Activated CD4-positive, alpha-beta memory T cell treated with anti-CD3 and anti-CD28 coated beads, Interleukin-2, amount 10 ng/mL, durations not matched to agents 7 days and 5 days (primary cell): ENCODE measurements at places on chromosomes 1 and 21. TPM values are rescaled to one million over a fixed set of nuclear protein-coding genes. Genes with fewer than 3 reads are reported as not detected.

- DNase-seq: no peak
These were observed 165.2 kb downstream of the AK5 start for GRCh38 chr1:77446841-77447555.

GRCh38 chr1:89734442-89734841 lies 86.4 kb upstream of the LRRC8D start:
- DNase-seq: no peak

- DNase-seq: no peak
These were observed 5.4 kb downstream of the SLC6A9 start for GRCh38 chr1:44025816-44026215.

DNA sequence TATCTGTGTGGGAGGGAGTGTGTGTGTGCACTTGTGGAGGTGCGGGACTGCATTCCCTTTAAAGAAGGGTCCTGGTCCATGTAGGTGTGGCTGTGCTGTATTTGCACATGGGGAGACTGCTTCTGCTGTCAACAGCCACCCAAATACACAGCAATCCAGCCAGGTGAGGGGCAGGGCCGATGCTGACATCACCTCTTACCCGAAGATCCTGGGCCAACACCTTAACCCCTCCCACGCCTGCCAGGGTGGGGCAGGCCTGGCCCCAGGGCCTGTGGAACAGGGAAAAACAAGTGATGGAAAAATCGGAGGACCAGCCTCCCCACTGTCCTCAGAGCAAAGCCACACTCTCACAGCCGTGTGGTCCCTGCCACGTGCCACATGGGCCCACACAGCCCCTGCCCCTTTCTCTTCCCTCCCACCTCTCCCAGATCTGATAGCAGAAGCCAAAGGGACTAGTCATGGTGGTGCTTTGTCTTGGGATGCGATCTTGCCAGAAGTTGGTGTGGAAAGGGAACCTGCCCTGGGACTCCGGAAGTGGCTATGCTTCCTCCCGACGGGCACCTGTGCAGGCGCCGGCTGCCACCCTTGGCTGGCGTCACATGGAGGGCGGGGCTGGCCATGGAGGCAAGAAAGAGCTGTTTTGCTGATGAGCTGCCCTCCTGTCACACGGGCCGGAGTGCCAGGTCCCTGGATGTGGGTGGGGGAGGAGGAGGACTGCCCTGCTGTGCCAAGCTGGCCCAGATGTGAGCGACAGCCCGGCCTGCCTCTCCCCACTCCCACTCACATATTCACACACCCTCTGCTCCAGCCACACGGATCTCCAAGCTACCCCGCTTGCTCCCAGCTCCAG lies 7.8 kb upstream of the CASZ1 start:
- no peak for DNase-seq

DNA sequence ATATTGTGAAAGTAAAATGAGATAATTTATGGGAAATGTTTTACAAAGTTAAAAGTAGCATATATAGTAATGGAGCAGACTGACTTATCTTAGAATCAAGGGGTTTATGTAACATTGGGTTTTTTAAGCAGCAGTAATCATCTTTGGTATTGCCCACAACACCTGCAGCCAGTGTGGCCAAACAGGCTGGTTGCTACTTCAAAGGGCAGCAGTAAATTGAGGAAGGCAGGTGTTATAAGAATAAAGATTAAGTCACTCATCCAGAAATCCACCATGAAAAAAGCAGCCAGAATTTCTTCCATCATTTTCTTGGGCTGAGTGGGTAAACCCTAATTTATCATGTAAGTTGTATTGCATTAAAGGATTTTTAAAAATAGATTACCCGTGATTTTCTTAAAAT lies 16.7 kb downstream of the DYNLT5 start:
- DNase-seq: no peak

GRCh38 chr1:8925406-8925805 lies 20.3 kb upstream of the CA6 start:
- no peak for DNase-seq

DNA sequence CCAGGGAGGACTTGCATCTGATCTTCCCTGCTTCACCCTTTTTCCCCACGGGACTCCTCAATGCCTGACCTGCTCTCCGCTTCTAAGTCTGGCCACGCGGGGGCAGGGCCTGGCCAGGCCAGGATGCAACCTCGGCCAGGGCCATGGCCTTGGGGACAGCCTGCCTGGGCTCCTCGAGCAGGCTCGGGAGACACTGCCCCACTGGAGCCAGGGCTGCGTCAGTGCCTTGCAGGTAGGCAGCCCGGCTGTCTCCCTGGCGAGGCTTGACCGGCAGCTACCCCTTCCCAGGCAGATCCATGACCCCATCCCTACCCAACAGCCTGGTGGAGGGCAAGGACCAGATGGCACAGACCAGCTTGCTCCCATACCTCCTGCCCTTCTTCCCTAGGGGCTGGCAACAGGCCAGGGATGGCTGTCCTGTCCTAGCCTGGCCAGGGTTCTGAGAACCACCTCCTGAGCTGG lies 2.7 kb upstream of the PRDM16 start:
- DNase-seq: no peak

GRCh38 chr1:218408942-218409341 lies 63.8 kb downstream of the TGFB2 start:
- no peak for DNase-seq

DNA sequence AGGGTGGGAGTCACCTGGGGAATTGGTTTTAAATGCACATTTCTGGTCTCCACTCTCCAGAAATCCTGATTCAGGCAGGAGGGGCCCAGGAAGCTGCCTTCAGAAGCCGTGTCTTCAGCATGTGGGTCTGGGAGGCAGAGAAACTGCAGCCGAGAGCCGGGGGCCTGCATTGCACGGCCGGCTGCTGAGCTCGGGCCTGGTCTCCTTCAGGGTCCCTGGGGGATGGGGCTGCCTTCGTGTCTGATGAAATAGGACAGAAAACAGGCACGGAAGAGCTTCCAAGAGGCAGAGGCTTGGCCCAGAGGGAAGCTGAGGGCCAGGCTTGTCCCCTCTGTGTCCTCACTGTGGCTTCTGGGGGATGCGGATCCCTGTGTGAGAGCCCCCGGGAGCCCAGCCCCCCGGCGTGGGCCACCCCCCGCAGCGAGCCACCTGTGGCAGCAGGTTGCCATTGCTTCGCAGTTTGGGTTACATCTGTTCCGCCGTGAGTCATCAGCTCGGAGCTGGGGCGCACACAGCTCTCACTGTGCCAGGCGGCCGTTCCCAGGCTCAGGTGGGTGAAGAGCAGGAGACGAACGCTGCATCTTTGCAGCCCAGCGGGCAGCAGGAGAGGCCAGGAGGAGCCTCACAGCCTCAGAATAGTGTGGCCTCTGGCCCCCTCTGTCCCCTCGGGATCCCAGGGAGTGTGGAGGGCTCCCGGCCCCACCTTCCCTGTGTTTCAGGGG lies 72.4 kb downstream of the AJAP1 start:
- DNase-seq: no peak

DNA sequence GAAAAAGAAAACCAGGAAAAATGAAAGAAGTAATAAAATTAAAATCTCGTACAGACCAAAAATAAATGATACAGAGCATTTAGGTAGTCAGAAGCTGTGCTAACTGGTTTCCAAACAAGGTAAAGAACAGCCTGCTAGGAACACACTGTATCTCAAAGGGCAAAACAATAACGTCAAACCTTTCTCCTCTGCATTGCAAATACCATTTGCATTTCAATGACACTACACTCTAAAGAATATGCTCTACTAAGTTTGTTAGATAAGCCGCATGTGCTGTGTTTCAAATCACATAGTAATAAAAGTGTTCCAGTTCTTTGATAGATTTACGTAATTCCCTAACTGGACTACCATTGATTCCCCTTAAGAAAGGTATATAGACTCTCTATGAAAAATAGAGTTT lies 648.8 kb downstream of the PLA2G4A start:
- no peak for DNase-seq

DNA sequence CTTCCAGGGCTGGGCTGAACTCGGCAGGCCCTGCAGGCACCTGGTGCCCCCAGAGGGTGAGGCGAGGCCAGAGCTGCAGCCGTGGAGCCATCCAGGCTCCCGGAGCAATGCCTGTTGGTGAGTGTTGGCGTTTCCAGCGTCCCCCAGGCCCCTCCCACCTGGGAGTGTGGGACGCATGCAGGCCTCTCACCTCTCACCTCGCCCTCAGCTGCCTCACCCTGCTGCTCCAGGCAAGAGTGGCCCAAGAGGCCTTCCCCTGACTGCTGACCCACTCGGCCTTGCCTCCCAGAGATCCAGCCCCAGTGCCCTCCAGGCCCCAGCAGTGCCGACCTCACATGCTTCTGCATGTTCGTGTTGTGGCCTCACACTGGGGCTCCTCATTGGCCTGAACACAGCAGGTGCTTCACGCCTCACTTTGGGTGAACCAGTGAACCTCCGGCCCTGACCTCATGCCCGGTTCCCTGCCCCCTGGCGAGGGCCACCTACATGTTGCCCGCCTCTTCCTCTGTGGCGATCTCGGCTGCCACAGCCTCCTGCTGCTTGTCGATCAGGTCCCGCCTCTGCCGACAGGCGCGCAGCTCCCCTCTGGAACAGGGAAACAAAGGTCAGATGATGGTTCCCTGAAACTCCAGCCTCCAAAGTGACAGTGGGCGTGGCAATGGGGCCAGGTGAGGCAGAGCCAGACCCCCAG lies 17.0 kb downstream of the CFAP74 start:
- no peak for DNase-seq

GRCh38 chr1:71796006-71796405 lies 486.3 kb downstream of the NEGR1 start:
- DNase-seq: no peak

GRCh38 chr1:23551849-23552248 lies 7.5 kb downstream of the ID3 start:
- DNase-seq: no peak

DNA sequence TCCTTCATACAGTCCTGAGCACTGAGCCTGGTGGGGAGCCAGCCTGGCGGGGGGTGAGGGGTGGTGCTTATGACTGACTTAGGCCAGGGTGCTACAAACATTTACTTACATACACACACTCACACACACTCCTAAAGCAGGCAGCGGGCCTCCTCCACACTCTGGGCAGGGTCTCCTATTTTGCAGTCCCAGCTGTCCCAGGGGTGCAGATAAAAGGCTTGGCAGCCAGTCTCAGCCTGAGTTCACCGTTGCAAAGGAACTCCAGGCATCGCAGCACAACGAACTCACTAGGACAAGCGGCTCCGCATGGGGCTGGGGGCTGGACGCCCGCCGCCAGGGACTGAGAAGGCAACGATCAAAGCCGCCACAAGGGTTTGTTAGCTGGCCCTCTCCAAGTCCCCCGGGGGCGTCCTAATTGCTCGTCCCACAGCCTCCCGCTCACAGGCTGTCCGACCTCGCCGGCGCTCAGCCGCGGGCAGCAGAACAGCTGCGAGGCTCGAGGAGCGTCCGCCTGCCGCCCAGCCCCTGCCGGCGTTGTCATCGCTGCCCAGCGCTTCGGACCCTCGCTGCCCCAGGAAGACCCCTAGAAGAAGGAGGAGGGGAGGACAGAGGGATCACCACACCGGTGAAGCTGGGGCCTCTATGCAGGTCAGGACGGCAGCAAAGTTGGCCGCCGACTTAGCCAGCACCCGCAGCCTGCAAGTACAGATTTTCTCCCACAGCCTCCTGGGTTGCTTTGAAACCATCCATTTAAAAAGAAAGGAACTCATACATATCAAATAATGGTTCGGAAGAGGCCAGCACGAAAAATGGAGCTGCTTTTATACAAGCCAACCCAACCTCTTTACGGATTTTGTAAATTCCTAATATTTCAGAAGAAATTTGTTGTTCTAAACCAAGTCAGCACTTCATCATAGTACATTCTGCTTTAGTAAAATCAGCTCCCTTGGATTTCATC lies 6.2 kb downstream of the BARHL2 start:
- DNase-seq: no peak

- no peak for DNase-seq
These were observed 30.7 kb downstream of the ITPKB start for GRCh38 chr1:226708342-226708780.

DNA sequence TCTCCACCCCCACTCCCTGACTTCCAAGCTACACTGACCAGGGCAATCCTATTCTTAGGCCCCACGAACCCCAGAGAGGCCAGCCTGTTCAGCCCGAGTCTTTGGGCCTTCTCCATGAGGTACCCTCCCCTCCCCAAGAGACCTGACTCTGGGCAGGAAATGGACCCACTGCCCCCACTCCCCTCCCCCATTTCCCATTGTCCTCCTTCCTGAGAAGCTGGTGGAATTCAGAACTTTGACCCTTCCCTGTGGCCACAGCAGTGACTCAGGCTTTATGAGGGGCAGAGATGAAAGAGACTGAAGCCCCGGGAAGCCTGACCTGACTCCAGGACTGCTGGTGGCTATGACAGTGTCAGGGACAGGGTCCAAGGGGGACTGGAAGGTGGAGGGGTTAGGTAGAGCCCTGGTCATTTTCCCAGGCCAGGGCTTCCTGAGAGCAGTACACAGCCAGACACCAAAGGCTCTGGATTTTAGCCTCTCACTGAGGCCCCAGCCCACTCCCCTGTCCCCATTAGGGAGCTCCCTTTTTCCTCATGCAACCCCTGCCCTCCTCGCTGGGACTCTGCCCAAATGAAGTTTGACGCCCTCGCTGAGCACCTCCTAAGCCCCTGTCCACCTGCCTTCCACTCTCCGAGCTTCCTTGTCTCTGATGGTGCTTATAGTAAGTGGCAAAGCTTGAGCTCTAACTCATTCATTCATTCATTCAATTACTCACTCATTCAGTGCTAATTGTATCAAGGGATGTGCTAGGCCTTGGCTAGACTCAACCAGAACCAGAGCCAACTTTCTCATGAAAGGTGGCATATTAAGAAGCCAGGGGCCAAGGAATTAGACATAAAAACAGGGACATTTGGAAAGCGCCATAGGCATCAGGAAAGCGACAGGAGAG lies 3.0 kb downstream of the CRYBG2 start:
- DNase-seq: no peak

DNA sequence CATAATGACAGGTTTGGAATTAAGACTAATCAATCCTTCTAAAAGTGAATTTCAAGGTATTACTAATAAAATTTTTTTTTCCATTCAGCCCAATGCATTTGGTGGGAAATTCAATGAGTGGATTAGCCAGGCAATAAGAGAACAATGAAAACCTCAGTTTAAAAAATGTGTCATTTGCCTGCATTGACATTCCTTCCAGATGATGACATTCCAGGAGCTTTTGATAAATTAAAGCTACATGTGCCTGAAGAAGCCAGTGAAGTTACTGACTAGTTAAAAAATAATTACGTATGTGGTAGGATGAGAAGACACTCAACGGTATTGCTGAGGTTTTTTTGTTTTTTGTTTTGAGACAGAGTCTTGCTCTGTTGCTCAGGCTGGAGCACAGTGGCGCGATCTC lies 37.9 kb upstream of the RC3H1 start:
- DNase-seq: no peak

AMY2B gene
- total RNA-seq: 6.7 TPM

VAMP4 gene
- 31.5 TPM for total RNA-seq

PHTF1 gene
- total RNA-seq: 23.0 TPM

XCL2 gene
- not detected for total RNA-seq

ATP6V1G3 gene
- not detected for total RNA-seq

HNRNPCL4 gene
- not detected for total RNA-seq

EDARADD gene
- 6.2 TPM for total RNA-seq

S100A14 gene
- not detected for total RNA-seq

PODN gene
- not detected for total RNA-seq

REG4 gene
- not detected for total RNA-seq
